NCI-H1436 treated with DMSO at 0.1 percent for 48 hours (cell line): ENCODE measurements at places on chromosomes 4 and X.

- no peak for DNase-seq
Measured at GRCh38 chr4:123597586-123597985, 201.0 kb downstream of the SPRY1 start.

- no peak for DNase-seq
Measured at GRCh38 chr4:1978741-1979476, 29.9 kb downstream of the NELFA start.

- no peak for DNase-seq
Measured at GRCh38 chr4:23202712-23203247, 510.0 kb downstream of the GBA3 start.

GRCh38 chr4:143514497-143514896 lies 995 bp downstream of the SMARCA5 start:
- DNase-seq, result no peak

GRCh38 chr4:86483173-86483490 lies 111.0 kb upstream of the PTPN13 start:
- DNase-seq, result no peak

GRCh38 chrX:46130247-46130646 lies 415.0 kb downstream of the ZNF674 start:
- no peak for DNase-seq

GRCh38 chr4:139908636-139909437 lies 243.2 kb downstream of the MGST2 start:
- DNase-seq, result no peak

- no peak for DNase-seq
Measured at GRCh38 chr4:6999172-7000086, 43.7 kb upstream of the TADA2B start.

DNA sequence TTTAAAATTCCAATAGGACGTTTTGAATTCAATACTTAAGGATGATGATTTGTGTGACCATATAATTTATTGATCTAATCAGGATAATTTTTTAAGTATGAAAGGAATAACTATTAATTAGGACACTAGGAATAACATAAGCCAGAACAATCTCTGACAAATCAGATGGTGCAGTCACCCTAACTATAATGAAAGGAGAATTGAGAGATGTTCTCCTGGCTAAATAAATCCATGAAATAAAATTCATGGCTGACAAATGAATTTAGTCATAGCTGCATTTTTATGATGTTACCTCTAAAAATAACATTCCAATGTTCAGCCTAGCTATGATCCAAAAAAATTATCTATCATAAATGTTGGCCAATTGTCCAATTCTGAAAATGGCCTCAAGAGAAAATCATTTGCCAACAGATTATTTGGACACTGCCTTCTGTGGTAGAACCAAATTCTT lies 190.6 kb upstream of the NEIL3 start:
- no peak for DNase-seq

- DNase-seq, result no peak
Measured at GRCh38 chr4:137626942-137627738, 94.8 kb upstream of the PCDH18 start.

DNA sequence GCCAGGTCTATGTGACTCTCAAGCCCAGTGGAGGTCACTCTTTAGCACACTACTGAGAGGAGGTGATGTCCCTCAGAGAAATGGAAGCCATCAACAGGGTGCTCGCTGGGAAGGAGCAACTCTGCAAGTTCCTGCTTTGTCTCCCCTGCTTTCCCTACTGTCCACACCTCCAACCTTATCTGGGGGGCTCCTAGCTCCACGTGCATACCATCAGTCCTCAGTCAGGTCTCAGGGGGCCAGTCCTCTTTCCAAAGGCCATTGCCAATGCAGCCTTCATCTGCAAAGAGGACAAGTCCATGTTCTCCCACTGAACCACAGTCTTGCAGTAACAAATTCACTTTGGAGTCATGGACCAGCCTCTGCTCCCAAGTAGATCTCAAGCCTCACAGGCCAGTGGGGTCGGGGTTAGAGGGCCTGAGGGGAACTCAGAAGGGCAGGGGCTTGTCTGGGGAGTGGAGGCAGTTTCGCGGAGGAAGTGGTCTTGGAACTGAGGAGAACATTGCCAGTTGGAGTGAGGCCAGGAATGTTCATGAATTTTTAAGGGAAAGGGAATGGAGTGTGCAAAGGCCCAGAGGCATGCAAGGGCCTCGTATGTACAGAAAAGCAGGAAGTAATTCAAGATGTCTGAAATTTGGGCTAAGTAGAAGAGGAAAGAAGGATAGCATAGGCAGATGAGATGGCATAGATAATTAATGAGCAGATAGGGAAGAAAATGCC lies 8.9 kb downstream of the RTL5 start:
- DNase-seq, result no peak

GRCh38 chr4:26827798-26828197 lies 32.8 kb upstream of the STIM2 start:
- no peak for DNase-seq

GRCh38 chrX:12978205-12979025 lies 3.5 kb downstream of the TMSB4X start:
- DNase-seq, result no peak

GRCh38 chr4:169225812-169226211 lies 44.9 kb downstream of the SH3RF1 start:
- no peak for DNase-seq

DNA sequence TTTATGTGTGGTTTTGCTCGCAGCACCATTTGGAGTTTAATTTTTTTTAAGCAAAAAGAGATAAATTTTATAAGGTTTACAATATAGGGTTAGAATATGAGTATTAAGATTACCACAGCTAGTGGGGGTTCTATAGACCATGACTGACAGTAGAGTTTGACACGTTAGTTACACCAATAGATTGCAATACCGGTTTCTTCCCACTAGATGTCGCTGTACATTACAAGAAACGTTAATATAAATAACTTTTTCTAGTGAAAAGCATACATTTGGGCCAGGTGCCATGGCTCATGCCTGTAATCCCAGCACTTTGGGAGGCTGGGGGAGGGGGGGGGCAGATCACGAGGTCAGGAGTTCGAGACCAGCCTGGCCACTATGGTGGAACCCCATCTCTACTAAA lies 433.6 kb downstream of the MAGEB5 start:
- DNase-seq, result no peak

GRCh38 chrX:122269243-122269781 lies 914.8 kb upstream of the GRIA3 start:
- no peak for DNase-seq

DNA sequence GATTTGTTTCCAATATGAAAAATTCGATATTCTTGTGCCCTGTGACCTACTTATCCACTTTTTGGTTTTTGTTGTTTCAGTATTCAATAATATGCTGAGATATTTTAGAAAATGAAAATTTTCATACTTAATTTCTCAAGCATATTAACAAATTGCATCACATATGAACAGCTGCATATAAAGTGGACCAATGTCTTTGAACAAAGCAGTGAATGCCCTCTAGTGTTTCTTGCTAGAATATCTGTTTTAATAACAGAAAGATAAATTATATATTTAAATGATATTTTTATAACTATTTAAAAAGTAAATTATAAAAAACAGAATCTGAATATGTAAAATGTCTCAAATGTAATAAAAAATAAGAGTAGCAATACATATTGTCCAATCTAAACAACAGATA lies 31.7 kb upstream of the INTU start:
- DNase-seq, result no peak

DNA sequence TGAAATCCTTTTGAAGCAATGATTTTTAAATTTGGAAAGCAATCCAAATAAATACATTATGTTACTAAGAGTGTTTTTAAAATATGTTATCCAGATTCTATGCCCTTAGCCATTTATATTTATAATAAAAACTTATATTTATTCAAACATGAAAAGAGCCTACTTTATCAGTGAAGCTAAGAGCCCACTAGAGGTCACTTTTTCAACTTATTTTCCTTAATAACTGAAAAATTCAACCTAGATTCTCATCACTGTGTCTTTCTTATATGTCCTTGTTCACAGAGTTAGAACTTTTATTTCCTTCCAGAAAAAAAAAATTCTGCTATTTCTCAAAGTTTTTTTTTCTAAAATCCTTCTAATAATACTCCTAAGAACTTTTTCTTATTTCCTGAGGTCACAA lies 23.9 kb downstream of the PRDM8 start:
- no peak for DNase-seq

DNA sequence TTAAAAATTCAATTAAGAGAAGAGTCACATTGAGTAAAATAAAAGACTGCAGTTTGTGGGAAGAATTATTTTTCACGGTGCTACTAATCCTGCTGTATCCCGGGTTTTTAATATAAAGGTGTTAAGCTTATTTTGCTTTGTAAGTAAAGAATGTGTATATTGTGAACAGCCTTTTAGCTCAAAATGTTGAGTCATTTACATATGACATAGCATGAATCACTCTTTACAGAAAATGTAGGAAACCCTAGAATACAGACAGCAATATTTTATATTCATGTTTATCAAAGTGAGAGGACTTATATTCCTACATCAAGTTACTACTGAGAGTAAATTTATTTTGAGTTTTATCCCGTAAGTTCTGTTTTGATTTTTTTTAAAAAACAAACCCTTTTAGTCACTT lies 39.7 kb downstream of the IRS4 start:
- no peak for DNase-seq

DNA sequence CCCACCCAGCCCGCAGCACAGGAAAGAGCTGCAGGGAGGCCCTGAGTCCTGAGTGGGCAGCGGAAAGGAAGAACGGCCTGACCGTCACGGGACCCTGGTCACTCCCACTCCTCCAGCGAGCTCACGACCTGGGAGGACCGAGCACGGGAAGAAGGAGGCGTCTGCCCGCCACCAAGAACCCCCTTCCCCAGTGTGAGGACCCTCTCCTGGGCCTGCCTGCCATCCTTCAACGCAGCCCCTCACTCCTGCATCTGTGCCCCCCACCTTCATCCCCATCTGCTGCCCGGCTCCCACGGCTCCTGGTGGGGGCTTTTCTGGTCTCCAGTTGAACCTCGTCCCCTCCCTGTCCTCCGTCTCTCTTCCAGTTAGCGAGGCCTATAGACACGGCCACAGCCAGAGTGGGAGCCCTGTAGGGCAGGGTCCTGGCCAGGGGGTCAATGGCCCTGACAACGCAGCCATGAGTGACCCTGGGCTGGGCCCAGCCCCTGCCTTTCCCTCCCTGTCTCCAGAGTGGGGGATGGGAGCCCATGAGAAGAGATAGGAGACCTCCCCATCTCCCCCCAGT lies 41.3 kb upstream of the MXD4 start:
- no peak for DNase-seq

GRCh38 chr4:104424989-104425388 lies 69.7 kb downstream of the CXXC4 start:
- no peak for DNase-seq

DNA sequence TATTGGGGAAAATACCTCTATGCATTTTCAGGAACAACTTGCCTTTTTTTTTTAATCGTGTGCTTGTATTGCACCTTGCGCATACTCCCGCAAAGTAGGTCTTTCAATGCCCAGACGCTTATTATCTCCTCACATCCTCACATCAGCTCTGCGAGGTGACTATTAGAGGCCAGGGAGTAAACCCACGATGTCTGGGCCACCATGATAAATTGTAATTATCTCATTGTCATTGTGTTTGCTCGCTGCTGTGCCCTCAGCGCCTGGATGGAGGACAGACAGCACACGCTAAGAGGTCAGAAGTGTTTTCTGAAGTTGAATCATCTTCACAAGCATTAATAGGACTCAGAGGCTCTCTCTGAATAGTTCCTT lies 1.0 kb upstream of the RELL1 start:
- no peak for DNase-seq

DNA sequence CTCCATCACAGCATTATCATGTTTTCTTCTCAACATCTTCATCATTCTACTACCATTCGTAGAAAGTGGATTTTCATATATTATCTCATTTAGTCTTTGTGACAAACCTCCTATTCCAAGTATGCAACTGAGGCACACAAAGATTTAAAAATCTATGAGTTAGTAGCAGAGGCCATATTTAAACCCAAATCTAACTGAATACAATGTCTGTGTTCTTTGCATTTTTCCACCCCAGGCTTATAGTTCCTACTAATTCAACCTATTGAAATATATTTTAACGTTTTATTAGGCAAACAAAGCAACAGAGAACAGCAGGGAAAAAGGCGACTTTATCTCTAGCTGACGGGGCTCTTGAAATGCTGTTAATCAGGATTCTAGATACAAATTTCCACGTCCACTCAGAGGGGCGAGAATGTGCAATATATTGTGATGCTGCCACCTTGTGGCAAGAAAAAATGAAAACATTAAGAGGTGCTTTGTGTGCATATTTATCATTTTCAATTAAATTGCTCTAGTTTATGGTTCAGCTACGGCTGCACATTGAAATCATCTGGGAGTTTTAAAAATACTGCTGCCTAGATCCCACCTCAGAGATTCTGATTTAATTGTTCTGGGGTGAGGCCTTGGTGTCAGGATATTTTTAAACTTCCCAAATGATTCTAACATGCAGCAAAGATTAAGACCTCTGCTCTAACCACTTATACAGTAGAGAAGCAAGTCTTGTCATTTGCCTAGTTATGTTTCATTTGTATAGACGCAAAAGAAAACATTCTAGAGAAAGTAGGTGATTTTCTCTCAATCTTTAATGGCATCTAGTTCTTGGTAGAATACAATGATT lies 315.9 kb downstream of the MAPK10 start:
- no peak for DNase-seq

DNA sequence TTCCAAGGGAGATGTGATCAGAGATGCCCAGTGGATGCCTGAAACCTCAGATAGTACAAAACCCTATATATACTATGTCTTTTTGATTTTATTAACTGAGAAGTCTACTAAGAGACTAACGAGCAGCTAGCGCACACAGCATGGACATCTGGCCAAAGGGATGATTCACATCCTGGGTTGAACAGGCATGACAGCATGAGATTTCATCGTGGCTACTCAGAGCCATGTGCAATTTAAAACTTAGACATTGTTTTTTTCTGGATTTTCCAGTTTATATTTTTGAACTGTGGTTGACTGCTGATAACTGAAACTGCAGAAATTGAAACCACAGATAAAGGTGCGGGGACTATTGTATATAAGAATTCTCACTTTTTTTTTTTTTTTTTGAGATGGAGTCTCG lies 2252.9 kb upstream of the AGA start:
- DNase-seq, result no peak

GRCh38 chr4:165627548-165627947 lies 245.5 kb upstream of the TLL1 start:
- no peak for DNase-seq

DNA sequence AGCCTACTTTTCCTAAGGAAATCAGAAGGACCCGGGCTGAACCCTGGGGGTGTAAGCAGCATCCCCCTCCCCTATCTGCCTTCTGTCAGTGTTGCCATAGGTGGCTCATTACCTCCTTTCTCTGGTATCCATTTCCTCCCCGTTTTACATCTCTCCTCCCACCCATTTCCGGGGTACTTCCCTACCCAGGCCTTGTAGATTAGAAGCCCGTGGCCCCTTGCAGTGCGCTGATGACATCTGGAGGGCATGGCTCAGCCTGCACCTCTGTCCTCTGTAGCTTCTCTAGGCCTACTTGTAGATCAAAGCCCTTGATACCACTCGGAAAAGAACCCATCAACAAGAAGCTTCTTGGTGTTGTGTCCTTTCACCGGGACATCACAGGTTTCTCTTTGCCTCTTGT lies 71.8 kb downstream of the NBDY start:
- DNase-seq, result no peak
